PC-9 (cell line): ENCODE measurements at places on chromosomes 13 and 19. TPM values are rescaled to one million over a fixed set of nuclear protein-coding genes. Genes with fewer than 3 reads are reported as not detected.

DNA sequence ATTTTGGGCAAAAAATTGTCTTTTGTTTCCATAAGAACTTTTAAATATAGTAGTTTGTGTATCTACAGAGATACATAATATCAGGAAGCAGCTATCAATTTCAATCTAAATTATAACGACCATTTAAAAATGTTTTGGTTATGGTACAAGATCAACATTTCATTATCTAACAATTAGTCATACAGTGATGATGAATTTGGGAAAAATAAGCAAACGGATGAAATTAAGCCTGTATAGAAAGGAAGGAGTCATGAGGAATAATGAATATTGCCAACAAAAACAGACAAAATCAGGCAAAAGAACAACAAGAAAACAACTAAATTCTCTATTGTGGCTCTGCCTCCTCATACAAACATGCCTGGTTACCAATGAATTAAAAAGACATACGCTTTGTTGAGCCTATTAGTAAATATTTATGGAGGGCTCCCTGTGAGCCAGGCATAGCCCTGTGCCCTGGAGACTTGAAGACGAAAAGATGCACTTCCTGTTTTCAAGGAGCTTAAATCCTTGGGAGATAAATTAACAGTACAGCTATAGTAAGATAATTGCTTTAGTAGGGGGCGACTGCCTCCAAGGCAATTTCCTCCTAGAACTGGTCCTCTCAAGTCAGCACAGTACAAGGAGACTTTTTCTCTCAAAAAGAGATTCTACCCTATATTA, 73.0 kb downstream of the NALCN start:
- no peak for DNase-seq

Gene GPR183
- total RNA-seq, result not detected in 2 replicates

DNA sequence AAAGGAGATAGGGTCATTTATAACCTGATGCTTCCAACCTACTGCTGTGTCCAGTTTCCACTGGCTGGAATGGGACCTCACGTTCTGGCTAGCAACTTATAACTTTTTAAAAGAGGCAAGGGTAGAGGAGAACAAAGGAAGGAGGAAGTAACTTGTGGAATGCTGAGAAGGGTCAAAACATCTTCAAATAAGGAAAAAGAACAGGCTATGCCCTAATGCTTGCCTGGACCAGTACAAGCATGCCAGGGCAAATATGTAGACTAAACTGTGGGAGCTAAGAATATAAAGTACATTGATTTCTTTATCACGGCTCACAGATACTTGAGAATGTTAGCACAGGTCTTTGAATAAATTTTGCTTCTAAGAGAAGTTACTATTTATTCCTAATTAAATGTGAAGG, 1.5 kb upstream of the ZNF561 start:
- DNase-seq, result no peak

GRCh38 chr19:48836089-48837017, at the start of gene HSD17B14:
TSS of gene HSD17B14 (minus strand) at chr19:48836491. CDS start at chr19:48836411, 80 bp downstream.
- peak; percentile 84 for DNase-seq

- DNase-seq, result peak; percentile 37
Measured at GRCh38 chr13:109336730-109337129, 449.7 kb downstream of the IRS2 start.

DNA sequence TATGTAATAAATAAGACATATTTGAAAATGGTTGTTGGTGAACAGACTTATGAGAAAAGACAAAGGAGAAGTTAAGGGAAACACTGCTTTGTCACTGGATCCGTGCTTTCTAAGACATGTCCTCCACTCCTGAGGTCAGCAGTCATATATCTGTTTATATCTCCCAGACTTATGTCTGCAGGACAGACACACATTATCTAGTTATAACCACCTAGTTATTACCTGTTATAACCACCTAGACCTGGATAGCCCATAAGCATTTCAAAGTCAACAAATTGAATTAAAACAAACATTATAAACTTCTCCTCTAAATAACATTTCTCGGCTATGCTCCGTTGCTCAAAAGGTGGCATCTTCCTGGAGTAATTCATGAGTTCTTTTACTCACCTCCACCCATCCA, 96.4 kb downstream of the SPRY2 start:
- no peak for DNase-seq
